ENCODE measurements at places on chromosomes 6 and 20. TPM values are rescaled to one million over a fixed set of nuclear protein-coding genes. Genes with fewer than 3 reads are reported as not detected.

Gene LY6G6C
- total RNA-seq: not detected

Gene TRAPPC3L
- 0.17 TPM for total RNA-seq

Gene FHL5
- not detected for total RNA-seq

Gene TCF15
- not detected for total RNA-seq
